Activated T-helper 1 cell treated with Interleukin-2 at 50 U/mL for 16 hours (primary cell): ENCODE measurements at places on chromosomes 3 and 15.

- no peak for DNase-seq
These were observed 31.2 kb upstream of the USP3 start for GRCh38 chr15:63473007-63473748.

GRCh38 chr15:64542091-64542490 is 81.7 kb downstream of the ZNF609 start:
- DNase-seq = no peak

- no peak for DNase-seq
These were observed 679 bp downstream of the RPL35A start for GRCh38 chr3:197950677-197951061.

GRCh38 chr3:20421-20820 is 176.1 kb upstream of the CHL1 start:
- no peak for DNase-seq

DNA sequence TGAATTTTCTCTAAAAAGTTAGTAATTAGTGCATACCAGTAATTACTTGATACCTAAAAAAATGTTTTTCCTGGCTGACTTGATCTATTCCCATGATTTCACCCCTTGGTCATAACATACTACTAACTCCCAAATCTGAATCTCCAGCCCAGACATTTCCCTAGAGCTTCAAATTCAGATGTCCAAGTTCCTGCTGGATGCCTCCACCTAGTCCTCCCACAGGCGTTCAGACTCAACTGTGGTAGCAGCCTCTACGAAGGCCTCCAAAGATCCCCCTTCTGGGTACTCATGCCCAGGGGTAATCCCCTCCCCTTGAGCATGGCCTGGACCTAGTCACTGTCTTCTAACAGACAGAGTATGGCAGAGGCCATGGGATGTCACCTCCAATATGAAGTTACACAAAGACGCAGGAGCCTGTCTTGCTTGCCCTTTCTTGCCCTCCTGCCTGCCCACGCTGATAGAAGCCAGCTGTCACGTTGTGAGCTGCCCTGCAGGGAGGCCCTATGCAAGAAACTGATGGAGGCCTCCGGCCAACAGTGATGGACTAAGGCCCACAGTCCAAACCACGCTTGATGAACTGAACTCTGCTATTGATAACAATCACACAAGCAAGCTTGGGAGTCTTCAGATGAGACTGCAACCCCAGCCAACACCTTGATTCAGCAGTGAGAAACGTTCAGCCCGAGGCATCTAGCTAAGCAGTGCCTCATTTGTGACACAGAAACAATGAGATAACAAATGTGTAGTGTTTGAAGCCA is 8.6 kb upstream of the FBN1 start:
- no peak for DNase-seq

DNA sequence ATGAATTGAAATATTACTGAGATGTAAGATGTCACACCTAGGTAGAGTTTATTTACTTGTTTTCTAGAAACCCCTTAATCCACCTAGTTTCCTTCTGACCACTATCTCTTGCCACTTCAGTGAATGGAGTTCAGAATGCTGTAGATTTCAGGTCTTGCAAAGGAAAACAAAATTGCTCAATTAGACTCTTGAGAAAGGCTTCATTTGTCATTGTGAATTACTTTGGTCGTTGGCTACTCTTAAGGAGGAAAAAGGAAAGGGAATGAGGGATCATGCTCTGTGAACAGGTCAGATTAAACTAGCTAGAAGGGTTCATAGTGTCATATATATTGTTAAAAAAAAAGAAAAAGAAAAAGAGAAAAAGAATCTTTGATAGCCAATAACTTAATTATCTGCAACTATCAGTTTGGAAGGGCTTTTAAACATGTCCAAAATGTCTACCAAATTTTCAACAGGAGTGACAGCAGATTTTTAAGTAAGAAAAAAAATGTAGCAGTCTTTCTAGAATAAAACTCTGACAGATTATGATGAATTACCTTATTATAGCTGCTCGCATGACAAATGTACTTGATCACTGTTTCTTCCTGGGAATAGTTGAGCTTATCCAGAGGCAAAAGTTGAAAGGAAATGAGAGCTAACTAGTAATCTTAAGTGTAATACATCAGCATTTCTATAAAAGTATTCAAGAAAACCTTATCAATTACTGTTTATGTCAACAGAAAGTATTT is 543.5 kb downstream of the CADM2 start:
- DNase-seq = no peak

DNA sequence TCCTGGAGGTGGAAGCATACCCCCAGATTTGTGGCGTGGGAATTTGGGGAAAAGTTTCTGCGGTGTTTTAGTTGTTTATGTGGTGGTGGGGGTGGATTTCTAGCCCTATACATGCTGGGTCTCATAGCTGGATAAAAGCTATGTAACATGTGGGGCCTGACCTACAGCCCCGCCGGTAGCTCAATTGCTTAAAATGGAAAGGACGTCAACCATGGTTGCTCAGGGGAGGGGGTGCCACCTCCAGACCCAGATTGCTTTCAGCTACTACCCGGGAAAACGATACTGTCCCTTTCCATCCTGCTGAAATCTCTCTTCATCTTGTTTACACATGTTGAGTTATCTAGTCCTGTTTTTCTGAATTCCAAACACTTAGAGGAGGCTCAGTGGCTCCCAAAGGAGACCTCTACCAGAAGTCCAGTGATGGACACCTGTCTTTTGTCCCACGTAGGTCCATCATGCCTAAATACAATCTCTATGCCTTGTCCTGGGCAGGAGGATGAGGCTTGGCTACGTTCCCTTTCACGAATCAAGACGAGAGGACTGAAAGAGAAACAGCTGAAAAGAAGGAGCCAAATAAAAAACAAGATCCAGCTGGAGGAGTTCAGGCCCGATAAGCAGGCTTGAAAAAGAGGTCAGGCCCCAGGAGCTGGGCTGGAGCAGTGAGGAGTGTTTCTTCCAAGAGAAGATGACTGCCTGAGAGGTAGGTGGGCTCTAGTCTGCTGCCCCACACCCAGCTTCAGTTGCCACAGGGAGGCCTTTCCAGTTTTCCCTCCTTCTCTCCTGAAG is 72.1 kb upstream of the TPRG1 start:
- DNase-seq = no peak

DNA sequence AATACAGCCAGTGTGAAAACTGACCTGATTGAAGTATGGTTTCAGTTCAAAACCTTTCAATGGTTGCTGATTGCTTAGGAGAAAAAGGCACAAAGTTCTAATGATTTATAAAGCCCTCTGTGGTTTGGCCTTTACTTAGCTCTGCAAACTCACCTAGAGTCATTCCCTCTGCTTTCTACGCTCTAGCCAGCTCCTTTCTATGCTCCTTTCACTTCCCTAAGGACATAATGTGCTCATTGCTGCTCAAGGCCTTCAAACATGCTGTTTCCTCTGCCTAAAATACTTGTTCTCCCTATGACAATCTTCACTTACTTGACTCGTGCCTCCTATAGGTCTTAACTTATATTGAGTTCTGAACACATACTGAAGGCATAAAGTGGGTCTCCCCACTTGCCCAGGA is 19.0 kb downstream of the RPL39L start:
- no peak for DNase-seq

- no peak for DNase-seq
These were observed 10.4 kb upstream of the AEN start for GRCh38 chr15:88610701-88611231.

GRCh38 chr3:195385526-195385925 is 57.3 kb downstream of the ACAP2 start:
- no peak for DNase-seq
